Activated naive CD8-positive, alpha-beta T cell treated with anti-CD3 and anti-CD28 coated beads, Interleukin-2, amount 10 ng/mL, durations not matched to agents 7 days and 5 days (primary cell): ENCODE measurements at places on chromosomes 6 and 20. TPM values are rescaled to one million over a fixed set of nuclear protein-coding genes. Genes with fewer than 3 reads are reported as not detected.
A peak's percentile ranks its signal among the peaks of the same experiment; 100 is the strongest.

DNA sequence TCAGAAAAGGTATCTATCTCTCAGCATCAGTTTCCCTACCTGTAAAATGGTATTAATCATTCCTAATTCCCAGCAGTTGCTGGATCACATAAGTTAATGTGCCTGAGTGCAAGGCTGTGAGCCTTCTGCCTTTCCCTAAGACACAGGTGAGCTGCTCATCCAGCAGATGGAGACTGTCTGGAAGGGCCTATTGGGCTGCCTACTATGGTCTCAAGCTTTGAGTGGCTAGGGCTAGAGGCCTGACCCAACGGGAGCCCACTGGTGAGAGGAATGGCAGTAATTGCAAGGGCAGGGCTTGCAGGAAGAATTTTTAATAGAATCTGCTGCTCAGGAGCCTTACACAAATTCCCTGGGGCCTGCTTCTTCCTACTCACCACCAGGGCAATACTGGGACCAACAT, 4.3 kb downstream of the KHDC1 start:
- H3K36me3 ChIP-seq, result no peaks in the 10 kb centered on the region
- no peak overlapping the region for H3K27ac ChIP-seq
- peaks cover 9% of the 10 kb centered on the region for H3K4me1 ChIP-seq
- no peak overlapping the region for H3K4me3 ChIP-seq
- DNase-seq, result no peak

DNA sequence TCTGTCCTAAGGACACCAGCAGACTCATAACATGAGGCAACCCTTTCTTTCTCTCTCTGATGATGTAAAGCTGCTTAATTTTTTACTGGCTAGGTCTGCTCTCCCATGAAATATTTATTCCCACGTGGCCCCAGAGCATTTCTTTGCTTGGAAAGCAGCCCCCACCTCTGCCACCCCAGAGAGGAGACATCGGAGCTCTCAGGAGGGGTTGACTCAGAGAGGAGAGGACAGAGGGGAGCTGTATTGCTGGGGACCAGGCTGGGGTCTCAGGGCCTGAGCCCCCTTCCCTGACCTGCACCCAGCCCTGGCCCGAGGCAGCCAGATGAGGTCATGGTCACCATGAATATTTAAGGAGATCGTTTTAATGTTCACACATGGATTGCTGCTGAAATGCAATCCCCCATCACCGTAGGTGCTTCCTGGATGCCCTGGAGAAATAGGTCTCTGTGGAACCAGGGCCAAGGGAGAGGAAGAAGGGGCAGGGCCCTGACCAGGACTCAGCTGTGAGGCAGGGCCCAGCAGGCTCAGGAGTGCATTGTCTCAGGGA, 117.5 kb downstream of the DLL1 start:
- no peak for DNase-seq
- no peak overlapping the region for H3K4me3 ChIP-seq
- H3K36me3 ChIP-seq, result peaks cover 10% of the 10 kb centered on the region

- peak overlapping the region; percentile 39 for H3K4me3 ChIP-seq
- H3K4me1 ChIP-seq, result peaks cover 61% of the 10 kb centered on the region
- DNase-seq, result no peak
- H3K27me3 ChIP-seq, result no peaks in the 10 kb centered on the region
These were observed 48.1 kb downstream of the KCNS1 start for GRCh38 chr20:45052698-45053429.

DNA sequence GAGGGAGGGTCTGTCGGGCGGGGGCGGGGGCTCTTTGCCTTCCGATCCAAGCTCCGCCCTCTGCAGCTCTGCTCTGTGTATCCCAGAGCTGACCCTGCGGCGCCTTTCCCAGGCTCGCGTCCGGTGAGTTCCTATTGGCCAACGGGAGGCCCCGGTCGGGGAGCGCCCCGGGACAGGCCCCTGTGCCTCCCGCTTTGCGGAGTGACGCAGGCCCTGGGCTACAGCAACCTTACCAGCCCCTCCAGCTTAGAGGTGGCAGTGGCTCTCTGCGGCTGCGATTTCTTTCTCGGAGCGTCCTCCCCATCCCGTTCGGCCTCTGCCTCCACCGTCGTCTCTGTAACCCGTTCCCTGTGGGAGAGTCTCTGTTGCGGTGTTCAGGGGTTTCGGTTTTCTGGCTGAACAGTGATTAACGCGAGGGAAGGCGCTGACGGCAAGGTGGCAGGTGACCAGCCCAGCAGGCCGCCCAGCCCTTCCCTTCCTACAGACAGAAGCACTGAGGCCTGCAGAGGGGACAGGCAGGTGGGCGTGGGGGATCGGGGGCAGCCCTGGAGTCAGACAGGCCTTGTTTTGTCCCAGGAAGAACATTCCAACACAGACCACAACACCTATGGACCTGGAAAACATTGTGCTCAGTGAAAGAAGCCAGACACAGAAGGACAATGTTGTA, 18.1 kb upstream of the CEBPB start:
- peaks cover 1% of the 10 kb centered on the region for H3K36me3 ChIP-seq
- peaks cover 12% of the 10 kb centered on the region for H3K27me3 ChIP-seq
- H3K4me3 ChIP-seq, result peak overlapping the region; percentile 15
- no peak for DNase-seq
- peaks cover 5% of the 10 kb centered on the region for H3K4me1 ChIP-seq
- no peak overlapping the region for H3K27ac ChIP-seq

GRCh38 chr6:77124604-77125003, 338.7 kb downstream of the HTR1B start:
- H3K4me1 ChIP-seq, result no peaks in the 10 kb centered on the region
- no peaks in the 10 kb centered on the region for H3K36me3 ChIP-seq
- H3K27me3 ChIP-seq, result no peaks in the 10 kb centered on the region
- H3K27ac ChIP-seq, result no peak overlapping the region

GRCh38 chr20:3071610-3072529, at the start of gene OXT:
TSS of gene OXT (plus strand) at chr20:3071620. CDS start at chr20:3071656, 36 bp downstream.
- peaks cover 17% of the 10 kb centered on the region for H3K4me1 ChIP-seq
- H3K27ac ChIP-seq, result peak within 1 kb of the TSS; percentile 45
- peaks cover 18% of the 10 kb centered on the region for H3K27me3 ChIP-seq
- peak; percentile 70 for DNase-seq

The C6orf15 gene
- total RNA-seq, result not detected

The TSBP1 gene
- not detected for total RNA-seq

The SOX18 gene
- 0.51 TPM for total RNA-seq
